ENCODE measurements at places on chromosomes 2 and 18.

- no peak for DNase-seq
These were observed 123.0 kb upstream of the MYO3B start for GRCh38 chr2:170054997-170055396.

- no peak for DNase-seq
These were observed 90.1 kb downstream of the CHN1 start for GRCh38 chr2:174914853-174915760.

DNA sequence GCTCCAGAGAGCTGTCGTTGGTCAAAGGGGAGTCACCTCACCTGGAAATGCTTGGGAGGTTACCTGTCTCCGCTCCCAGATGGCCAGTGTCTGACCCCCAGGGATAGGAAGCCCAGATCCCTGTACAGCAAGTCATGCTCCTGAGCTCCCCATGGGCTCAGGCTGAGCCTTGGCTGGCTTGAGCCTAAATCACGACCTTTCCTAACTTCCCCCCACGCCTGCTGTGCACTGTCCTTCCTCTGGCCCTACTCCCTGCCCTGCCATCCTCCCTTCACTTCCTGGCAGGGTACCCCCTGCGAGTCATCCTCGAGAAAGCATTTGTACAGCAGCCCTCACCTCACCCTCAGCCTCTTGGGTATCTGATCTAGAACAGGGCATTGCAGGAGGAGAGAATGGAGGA, 9.2 kb upstream of the HDAC4 start:
- no peak for DNase-seq

DNA sequence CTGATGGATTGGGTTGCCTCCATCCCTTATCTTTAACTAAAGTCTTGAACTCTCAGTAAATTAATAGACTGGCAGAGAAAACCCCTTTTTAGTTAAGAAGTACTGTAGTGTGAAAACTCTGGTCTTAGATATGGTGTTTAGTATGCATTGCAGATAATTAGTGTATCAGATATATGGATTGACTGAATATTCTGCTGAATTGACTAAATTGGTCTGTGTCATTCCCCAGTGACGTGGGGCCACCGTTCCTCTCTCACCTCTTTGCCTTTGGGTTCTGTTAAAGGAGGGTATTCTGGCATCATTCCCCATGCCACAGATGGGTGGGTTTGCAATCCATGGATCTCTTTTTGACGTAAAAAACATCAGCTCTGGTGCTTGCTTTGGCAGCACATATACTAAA, 67.1 kb upstream of the XPO1 start:
- DNase-seq, result no peak

DNA sequence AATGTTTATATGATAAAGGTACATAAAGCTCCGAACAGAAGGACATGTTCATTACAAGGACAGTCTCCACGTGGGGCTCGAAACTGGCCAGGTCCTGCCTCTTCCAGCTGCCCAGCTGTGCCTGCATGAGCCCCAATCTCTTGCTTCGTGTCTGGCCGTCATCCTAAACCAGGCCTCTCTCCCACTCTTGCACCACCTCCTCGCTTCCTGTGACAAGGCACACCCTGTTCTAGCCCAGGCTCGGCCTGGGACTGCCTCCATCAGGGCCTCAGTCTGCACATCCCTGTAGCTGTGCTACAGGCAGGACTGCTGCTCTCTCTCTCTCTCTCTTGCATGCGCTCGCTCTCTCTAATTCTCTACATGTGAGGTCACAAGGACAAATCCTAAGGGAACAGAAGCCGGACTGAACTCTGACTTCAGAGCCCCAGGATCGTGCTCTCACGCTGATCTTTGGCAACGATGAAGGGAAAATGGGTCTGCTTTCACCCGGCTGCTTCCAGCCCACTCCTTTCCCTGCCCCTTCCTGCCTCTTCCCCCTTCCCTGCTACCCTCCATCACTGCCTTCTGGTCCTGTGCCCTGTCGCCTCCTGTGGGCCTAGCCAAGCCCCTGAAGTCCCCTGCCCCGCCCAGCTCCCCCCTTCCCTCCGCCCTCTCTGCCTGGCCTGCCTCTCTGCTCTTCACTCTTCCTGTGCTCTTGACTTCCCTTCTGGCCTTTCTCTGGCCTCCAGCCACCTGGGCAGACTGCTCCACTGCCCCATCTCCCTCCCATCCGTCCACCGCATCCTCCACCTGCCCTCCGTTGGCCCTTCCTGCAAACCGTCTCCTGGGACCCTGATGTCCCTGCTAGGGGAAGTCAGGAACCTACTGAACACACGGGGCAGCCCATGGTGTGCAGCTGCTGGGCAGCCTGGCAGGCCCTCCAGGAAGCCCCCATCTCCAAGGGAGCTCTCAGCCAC, 7.8 kb upstream of the GPR55 start:
- DNase-seq, result no peak

GRCh38 chr18:37967261-37967660, 401.7 kb upstream of the CELF4 start:
- DNase-seq, result no peak

DNA sequence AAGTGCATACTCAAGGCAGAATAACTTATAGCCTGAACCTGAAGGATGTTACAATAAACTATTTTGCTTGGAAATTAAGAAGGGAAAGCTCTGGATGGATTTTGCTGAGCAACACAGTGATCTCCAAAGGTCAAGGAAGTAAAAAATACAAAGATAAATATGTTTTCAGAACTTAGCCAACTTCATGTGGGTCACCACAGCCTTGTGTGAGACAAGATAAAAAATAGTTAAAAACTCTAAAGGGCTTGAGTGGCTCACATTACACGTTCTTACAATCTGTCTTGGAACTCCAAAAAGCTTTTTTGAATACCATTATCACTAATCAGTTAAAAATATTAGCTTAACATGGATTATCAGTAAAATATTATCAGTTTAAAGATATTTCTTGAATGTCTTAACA, 28.9 kb upstream of the MTX2 start:
- DNase-seq, result no peak

GRCh38 chr2:16727256-16727655, 61.6 kb upstream of the CYRIA start:
- no peak for DNase-seq

GRCh38 chr2:43152186-43152585, 74.2 kb downstream of the ZFP36L2 start:
- DNase-seq, result no peak

DNA sequence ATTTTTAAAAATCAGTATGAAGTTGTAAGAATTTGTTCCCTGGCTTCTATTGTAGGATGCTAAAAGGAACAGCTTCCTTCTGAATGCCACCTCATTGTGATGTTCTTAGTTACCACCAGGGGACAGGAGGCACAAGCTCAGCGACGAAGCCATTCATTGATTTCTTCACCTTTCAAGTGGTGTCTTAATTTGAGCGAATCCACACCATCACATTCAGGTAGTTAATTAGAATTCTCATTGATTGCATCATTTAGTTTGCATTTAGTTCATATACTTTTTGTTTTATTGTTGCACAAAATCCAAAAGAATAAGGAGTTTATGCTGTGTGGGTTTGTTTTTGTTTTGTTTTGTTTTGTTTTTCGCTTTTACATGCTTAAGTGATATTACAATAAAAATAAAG, 23.1 kb downstream of the CYP27C1 start:
- DNase-seq, result peak; percentile 21

DNA sequence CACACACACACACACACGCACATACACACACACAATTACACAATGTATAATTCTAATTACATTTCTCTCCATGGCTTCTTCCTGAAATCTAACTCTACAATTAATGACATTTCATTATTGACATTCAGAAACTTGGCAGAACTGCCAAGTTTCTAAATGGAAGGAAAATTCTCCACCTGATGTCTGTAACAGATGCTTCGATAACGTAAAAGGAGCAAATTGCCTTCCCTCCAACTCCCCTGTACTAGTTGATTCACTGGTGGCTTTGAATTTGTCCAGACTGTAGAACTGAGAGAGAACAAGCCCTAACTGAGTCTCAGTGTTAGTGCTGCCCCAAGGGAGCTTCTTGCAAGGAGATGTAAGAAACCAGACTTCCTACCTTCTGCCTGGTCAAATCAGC, 255.1 kb upstream of the TMEM200C start:
- no peak for DNase-seq

GRCh38 chr2:128236491-128237035, 82.1 kb downstream of the HS6ST1 start:
- DNase-seq, result no peak

- DNase-seq, result no peak
These were observed 317.2 kb upstream of the CDH2 start for GRCh38 chr18:28494151-28494550.

DNA sequence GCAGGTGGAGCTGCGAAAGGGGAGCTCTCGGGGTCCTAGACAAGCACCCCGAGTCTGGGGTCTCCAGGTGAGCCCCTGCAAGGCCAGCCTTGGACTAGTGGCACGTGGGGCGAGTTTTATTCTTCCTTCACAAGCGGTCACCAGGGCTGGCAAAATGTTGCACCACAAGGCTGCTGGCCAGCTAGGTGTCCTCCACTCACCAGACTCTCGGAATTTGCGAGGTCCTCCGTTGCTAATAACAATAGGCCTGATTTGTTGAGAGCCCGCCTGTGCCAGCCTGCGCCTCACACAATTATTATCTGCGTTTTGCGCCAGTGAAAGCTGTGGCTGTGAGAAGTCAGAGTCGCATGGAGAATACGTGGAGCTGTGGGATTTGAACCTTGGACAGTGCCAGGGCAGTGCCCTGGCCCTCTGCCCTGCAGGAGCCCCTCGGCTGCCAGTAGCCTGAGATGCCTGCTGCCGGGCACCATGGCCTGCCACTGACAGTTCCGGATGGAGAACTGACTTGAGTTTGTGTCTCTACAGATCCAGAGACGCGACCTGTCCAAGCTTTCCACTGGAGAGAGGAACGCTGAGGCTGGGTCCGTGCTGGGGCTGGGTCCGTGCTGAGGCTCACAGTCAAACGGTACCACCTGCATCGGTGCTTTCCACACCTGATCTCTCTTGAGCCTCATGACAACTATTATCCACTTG, 77.6 kb upstream of the ODC1 start:
- DNase-seq, result no peak

DNA sequence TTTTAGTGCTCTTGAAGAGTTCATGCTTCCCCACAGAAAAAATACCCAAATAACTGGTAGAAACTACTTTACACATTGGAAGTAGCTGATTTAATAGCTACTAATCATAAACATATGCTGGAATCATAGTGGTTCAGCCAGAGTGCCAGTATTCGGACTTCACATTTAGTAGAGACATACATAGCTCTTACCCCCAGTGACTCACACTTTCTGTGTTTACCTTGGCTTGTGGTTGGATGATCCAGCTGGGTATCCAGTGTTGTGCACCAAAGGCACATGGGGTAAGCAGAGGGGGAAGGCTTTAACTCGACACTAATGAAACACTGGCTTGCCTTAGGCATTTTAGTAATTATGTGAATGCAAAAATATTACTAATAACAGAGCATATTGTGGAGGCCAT, 18.1 kb downstream of the ARHGAP28 start:
- no peak for DNase-seq

- no peak for DNase-seq
These were observed 284.6 kb downstream of the SP3 start for GRCh38 chr2:173680574-173680973.

DNA sequence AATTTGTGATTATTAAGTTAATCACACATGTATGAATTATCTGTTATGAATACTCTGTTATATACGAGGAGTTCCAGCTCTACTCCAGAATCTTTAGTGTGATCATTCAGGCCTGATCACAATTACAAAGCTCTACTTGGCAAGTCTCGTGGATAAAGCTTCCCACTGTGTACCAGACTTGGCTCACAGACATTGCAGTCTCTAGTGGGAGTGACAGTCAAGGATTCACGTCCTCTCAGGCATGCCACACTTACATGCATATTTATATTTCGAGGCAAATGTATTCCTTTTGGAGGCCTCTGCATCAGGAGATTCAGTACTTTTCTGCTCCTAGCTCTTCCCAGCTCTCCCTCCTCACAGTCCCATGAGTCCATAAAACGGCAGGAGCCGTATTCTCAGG, 403.4 kb upstream of the CDH7 start:
- DNase-seq, result no peak

- DNase-seq, result no peak
These were observed 24.4 kb downstream of the RBMS1 start for GRCh38 chr2:160469164-160469563.

- DNase-seq, result peak; percentile 37
These were observed at the start of gene GPR155 for GRCh38 chr2:174486563-174487107. Gene GPR155 (minus strand): TSS chr2:174487029. CDS start chr2:174481956, 5,073 bp downstream.

DNA sequence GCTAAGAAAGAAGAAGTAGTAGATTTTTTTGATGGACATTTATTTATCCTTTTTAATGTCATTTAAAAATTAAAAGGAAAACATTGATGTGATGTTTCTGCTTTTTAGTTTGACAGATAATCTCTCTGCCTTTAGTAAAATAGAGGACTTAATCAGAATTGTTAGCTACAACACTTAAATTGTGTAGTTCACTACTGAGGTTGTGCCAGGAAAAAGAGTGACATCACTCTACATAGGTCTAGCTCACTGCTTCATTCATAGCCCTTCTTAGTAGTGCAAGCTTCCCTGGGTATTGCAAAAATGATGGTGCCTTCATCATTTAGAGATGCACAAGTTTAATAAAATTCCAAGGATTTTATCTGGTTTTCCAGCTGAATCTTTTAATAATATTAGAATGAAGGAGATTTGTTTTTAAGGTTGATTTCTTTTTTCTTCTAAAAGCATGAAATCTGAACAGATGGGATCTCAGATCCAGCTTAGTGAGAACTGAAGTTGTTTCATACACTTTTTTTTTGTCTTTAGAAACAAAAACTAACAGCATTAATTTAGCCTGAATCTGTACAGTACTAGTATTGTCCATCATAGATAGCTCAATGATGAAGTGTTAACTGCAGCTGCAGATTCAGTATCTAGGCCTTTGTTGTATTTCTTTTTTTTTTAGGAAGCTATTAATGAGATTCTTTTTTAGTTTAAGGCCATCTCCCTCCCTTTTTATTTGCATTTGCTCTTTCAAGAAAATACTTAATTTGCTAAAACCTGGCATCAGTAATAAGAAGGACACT, 20.6 kb upstream of the TMEFF2 start:
- no peak for DNase-seq

DNA sequence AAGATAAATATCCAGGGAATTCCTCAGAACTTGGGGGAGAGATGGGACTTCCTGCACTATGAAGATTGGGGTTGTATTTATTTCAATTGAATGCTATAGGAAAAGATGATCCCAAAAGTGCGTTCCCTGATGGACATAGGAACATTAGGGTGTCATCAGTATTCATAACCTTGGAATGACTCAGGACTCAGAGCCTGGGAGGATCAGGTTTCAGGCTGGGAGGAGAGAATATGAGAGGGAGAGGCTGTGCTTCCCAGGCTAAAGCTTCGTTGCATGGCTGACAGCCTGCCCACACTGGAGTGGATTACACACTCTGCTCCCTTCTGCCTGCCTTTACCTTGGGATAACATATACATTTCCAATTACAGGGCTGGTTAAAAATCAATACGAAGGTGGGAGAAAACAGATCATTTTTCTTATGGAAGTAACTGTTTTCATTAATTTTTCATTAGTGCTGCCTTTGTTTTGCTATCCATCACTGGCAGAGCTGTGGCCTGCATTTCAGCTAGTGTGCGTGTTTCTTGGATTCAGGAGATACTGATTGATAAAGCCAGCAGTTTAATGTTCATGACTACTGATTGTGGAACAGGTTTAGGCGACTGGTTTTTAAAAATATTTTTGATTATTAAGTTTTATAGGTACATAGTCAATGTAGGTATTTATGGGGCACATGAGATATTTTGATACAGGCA, 118.7 kb downstream of the KCTD1 start:
- no peak for DNase-seq

GRCh38 chr2:1717113-1717512, 27.2 kb downstream of the PXDN start:
- no peak for DNase-seq

Data from CD4-positive, alpha-beta T cell treated with Interleukin-12 subunit alpha and Interleukin-12 subunit beta, for 1 hour (primary cell).